Stimulated activated CD8-positive, alpha-beta memory T cell treated with anti-CD3 and anti-CD28 coated beads, Interleukin-12 subunit alpha, Interleukin-12 subunit beta, amount 100 ng/mL, for 4 hours (primary cell): ENCODE measurements at places on chromosomes 1 and 21.
A peak's percentile ranks its signal among the peaks of the same experiment; 100 is the strongest.

- DNase-seq = no peak
Observed at GRCh38 chr1:117793413-117793812, 136.0 kb downstream of the GDAP2 start.

DNA sequence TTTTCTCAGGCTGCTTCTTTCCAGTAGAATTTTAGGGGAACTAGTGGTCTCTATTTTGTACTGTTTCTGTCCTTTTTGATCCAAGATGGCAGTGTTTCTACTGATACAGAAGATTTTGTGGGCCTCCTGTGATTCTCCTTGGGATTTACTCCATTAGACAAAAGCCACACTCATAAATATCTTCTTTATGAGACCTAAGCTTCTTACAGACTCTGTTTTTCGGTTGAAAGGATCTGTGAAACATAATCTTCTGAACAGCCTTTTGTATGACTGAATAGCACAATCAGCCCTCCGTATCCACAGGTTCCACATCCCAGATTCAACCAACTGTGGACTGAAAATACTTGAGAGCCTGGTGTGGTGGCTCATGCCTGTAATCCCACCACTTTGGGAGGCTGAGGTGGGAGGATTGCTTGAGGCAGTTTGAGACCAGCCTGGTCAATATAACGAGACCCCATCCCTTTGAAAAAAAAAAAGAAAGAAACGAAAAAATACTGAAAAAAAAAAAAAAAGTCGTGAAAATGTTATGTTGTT, 10.8 kb upstream of the PSMD4 start:
- no peak for DNase-seq

- no peak for DNase-seq
Observed at GRCh38 chr21:45374826-45375455, 30.0 kb upstream of the COL18A1 start.

DNA sequence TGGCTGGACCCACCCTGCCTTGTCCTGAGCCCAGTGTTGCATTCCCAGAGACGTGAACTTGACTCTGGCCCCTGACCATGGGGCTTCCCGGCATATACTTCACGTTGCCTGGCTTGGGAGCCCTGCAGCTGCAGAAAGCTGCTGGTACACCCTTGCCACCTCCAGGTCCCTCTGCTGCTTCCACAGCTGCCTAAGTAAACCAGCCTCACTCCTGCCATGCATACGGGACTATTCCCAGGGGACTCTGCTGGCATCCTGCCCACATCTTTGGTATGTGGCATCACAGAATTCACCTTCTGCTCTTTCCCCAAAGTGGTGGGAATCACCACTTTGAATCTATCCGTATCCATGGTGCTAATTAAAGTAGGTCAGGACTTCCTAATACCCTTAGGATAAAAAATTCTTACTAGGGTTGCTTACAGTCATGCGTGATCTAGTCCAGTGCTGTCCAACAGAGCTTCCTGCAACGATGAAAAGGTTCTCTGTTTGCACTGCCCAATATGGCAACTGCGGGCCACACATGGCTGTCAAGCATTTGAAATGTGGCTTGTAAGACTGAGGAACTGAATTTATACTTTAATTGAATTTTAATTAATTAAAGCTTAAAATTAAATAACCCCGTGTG, 203.0 kb downstream of the GRIK3 start:
- no peak for DNase-seq

DNA sequence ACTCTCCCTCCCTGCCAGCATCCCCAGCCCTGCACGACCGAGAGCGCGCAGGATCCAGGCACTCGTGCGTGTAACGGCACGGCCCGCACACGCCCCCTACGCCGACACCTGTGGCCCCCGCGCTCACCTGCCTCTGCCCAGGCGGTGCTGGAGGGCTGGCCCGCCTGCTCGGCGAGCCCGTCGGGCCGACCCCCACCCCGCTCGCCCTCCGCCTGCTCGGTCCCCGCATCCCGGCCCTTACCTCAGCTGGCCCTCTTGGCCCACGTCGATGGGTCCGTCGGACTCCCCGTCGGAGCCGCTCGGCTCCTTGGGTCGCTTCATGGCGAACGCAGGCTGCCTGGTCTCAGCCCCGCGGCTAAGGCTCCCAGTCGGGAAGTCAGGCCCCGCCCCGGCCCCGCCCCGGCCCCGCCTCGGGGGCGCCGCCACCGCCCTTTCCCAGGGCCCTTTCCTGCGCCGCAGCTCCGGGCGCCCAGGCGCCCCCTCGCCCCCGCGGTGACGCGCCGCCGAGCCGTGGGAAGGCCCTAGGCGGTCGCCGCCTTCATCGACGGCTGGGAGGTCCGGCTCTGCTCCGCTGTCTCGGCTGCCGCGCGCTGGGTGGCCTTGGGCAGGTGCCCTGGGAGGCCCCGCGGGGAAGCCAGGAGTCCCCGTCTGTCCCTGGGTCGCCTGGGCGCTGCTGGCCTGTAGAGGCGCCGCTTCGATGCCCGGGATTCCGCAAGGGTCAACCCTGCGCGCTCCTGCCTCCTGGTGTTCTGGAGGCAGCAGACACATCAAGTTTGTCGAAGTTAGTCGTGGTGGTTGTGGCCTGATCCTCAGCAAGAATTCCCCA, at the start of gene HEYL:
TSS of gene HEYL (minus strand) at position 339 of the 826 bp plus-strand sequence. CDS start at position 321, 18 bp downstream.
- peak; percentile 65 for DNase-seq
